ENCODE measurements at places on chromosomes 11 and 22.

GRCh38 chr11:117492578-117493251 is 165.1 kb downstream of the CEP164 start:
- DNase-seq: no peak

GRCh38 chr11:19683141-19683805 is 29.4 kb upstream of the NAV2 start:
- no peak for DNase-seq

DNA sequence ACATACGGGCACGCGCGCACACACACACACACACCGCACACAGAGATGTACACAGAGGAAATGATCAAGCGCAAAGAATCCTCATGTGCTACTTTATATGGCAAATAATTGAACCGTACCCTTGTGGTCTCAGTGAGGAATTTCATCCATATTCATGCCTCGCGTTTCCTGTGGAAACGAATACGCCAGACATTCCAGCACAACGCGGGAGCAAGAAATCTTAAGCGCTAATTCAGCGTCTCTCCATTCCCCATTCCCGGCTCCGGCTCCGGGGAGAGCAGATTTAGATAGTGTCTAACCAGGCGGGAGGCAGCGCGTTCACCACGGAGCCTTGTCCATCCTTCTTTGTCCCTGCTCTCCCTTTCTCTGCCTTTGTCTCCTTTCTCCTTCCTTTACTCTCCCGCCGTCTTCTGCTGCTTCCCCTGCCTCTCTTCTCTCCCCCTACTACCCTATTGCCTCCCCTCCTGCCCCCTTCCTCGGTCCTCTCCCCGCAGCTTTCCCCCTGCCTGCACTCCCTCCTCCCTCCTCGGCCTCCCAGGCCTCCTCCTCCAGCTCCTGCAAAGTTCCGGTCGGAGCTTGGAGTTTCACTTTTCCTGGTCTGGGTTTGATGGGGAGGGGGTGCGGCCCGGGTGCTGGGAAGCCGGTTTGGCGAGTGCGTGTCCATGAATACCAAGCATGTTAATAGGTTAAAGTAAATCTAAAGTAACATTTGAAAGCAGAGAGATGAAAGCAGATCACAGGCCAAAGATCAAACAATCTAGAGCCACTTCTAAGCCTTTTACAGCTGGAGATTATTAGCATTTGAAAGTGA is 579.3 kb downstream of the BUD13 start:
- no peak for DNase-seq

- no peak for DNase-seq
Measured at GRCh38 chr22:49023161-49023878, 804.4 kb downstream of the BRD1 start.

GRCh38 chr11:111494040-111494439 is 18.1 kb downstream of the BTG4 start:
- DNase-seq: no peak

- no peak for DNase-seq
Measured at GRCh38 chr22:40237788-40238424, 60.2 kb downstream of the TNRC6B start.

Measured in activated CD4-positive, alpha-beta T cell treated with anti-CD3 and anti-CD28 coated beads, Interleukin-2, amount 50 U/mL, for 4 hours (primary cell).